Left cardiac atrium (tissue), 4 donors: ENCODE measurements at places on chromosomes 12 and 14. TPM values are rescaled to one million over a fixed set of nuclear protein-coding genes. Genes with fewer than 3 reads are reported as not detected.

DNA sequence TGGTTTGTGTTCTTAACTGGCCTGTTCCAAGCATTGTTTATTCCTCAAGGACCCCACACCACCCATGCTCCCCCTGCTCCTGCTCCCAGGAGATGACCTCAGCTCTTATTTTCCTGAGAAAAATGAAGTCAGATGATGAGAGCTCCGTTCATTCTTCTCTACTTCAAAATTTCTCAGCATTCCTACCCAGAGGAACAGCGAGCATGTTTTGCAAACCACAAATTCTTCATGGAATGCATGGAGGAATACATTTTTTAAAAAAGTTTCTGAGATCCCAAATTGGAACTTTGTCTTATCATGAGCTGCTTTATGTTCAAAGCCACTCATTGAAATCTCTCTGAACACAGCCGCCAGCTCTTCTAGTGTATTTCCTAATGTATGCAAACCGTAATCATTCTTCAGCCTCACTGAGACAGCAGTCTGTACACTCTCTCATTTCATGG, 44.9 kb downstream of the SYNE2 start:
- no peak for DNase-seq

- no peak for DNase-seq
These were observed 65.3 kb downstream of the BLTP3B start for GRCh38 chr12:100077367-100077766.

The CATSPERB gene
- total RNA-seq: 1.8 TPM

The NPC2 gene
- 156 TPM for total RNA-seq

The TRIM9 gene
- 0.24 TPM for total RNA-seq

DNA sequence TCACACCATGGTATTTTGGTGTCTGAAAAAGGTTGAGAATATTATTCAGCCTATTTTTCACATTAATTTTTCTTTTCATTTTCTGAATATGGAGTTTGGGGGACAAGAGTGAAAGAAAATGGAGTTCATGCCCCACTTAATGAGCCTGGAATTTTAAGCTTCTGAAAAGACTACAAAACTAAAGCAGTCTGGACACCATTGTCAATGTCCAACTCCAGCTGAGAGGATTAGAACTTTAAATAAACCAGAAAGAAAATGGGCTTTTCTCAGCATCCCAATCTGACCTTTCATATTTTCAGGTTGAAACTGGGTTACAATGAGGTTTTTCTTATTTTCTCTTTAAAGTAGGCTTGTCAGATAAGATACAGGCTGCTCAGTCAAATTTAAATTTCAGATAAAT, 207.7 kb downstream of the SLC6A15 start:
- DNase-seq: no peak

- DNase-seq: peak; percentile 83
These were observed 36.1 kb upstream of the OR5AU1 start for GRCh38 chr14:21191809-21192446.

- DNase-seq: no peak
These were observed 82.7 kb upstream of the OTX2 start for GRCh38 chr14:56892959-56893358.

The RAN gene
- total RNA-seq: 306 TPM

The ARHGEF40 gene
- 24.9 TPM for total RNA-seq

DNA sequence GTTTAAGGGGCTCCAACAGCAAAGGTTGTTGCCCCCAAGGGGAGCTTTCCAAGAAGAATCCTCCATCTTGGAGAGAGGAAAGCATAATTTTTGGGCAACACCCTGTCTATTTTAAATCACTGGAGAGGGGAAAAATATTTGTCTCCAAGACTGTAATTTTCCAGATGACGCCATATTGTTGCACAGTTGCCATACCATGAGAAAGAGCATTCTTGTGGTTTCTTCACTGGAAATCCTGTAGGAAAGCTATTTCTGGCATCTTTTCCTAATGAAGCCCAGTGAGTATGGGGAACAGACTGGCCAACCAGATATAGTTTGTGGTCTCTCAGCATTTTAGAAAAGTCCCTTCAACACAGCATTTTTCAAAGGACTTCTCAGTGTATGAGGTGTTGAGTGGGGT, 88.1 kb upstream of the MANSC4 start:
- DNase-seq: no peak

The VTI1B gene
- total RNA-seq: 139 TPM

DNA sequence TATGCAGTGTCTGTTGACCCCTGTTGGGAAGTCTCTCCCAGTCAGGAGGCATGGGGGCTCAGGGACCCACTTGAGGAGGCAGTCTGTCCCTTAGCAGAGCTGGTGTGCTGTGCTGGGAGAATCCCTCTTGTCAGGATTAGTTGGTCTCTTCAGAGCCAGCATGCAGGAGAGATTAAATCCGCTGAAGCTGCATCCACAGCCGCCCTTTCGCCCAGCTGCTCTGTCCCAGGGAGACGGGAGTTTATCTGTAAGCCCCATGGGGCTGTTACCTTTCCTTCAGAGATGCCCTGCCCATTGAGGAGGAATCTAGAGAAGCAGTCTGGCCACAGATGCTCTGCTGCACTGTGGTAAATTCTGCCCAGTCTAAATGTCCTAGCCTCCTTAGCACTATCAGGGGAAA, 13.1 kb upstream of the KLRC1 start:
- DNase-seq: no peak

The IGFBP6 gene
- total RNA-seq: 134 TPM

The RNU4-1 gene
- total RNA-seq: 6,779 TPM

- DNase-seq: no peak
These were observed 313.0 kb downstream of the NAV3 start for GRCh38 chr12:78143717-78144116.

DNA sequence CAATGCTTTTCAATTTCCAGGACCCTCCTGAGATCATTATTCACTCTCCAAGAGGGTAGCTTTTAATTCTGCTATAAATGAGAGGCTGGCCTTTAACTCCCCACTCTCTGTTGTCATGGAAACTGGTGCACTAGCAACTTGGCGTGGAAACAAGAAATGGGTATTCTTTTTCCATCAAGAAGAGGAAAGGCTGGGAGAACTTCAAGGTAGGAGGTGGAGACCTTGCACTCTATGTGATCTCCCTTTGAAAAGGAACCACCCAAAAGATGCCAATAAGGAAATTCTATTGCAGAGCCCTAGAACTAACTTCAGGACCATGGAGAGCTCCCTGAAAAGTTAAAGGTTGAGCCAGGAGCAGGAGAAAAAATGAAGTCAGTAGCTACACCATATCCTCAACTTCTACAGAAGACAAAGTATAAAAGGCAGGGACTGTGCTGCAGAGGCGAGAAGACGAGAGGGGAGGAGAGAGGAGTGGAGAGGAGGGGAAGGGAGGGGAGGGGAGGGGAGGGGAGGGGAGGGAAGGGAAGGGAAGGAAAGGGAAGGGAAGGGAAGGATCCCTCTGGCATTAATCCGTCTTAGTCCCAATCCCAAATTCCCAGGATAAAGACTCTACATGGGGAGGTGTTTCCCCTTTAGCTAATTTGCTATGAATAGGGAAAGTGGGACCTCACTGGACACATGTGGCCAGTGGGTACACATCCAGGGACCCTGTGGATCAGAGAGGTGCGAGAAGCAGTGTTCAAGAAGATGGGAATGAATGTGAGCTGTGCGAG, 46.7 kb upstream of the FICD start:
- DNase-seq: no peak

- no peak for DNase-seq
These were observed 502.7 kb downstream of the BCL11B start for GRCh38 chr14:98769326-98769725.

The NGB gene
- total RNA-seq: not detected

DNA sequence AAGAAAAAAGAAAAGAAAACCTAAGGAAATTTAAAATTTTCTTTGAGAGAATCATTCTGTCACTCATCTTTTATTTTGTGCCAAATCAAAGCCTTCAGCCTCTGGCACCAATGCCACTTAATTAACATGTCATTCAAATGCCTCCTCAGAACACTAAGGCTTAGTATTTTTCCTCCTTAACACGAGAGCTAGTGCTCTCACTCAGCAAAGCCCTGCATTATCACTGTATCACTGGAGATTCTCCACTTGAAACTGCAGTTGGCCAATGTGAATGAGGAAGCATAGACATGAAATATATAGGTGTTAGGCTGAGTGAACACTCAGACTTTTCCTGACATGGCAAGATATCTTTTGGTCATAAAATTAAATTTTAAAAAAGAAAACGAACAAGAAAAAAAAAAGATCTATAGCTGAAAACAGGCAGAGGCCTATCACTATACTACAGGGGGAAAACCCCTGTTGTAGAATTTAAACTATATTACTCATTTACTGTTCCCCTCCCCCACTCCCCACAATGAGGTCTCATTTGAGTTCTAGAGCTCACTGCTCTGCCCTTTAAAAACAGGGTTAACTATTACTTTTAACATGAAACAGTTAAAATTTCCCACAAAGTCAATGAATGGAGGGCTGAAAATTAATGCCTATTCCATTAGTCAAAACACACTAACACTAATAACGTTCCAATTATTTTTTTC, 5.1 kb downstream of the MBIP start:
- no peak for DNase-seq

The TRHDE gene
- total RNA-seq: 3.7 TPM

DNA sequence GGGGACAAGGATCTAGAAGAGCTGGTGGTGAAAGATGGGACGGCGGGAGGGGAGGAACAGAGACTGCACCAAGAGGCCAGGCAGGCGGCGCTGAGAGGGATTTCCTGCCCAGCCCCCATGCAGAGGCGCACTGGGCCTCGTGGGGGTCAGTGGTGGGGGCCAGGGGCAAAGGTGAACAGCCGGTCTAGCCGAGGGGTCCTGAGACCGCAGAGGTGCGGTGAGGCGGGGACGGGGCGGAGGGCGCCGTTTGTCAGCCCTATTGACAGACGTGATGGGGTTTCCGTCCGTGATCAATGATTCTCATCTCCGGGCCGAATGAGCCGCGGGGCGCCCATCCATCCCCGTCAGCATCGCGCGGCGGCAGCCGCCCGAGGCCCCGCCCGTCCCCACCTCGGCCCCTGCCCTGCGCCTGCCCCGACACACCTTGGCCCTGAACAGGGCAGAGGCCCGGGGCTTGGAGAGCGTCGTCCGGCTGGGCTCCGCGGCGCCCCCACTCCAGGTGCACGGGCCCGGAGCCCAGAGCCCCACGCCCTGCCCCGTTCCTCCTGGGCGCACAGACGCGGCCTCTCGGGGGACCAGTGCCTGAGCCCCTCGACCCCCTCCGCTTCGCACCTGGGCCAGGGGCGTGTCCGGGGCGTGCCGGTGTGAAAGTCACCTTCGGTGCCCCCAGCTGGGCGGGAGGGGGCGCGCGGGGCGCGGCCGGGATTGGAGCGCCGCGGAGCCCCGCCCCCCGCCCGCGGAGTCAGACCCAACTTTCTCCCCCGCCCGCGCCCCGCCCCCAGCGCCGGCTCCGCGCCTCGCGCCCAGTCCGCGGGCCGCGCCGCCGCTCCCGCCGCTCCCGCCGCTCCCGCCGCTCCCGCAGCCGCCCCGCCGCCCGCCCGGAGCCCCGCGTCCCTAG, at the start of gene NXPH4:
Gene NXPH4 (plus strand): TSS at position 781 of the 898 bp plus-strand sequence. CDS start 176 bp downstream, outside the sequence.
- peak; percentile 59 for DNase-seq

DNA sequence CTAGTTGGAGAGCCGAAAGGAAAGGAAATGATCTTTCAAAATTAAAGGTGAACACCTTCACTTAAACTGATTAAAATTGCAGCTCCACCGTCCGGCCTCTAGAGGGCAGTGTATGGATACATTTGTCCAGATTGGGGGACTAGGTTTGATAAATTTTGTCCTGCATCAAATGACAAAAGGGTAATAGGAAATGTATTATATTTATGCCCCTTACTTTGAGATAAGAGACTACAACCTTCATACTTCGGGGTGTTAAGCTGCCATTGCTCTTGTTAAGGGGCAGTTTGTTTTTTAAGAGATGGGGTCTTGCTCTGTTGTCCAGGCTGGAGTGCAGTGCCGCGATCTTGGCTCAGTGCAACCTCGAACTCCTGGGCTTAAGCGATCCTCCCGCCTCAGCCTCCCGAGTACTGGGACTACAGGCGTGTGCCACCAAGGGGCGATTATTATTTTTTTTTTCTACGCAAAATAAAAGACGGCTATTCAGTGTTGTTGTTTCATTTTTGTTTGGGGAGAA, 818 bp upstream of the SUOX start:
- peak; percentile 34 for DNase-seq

DNA sequence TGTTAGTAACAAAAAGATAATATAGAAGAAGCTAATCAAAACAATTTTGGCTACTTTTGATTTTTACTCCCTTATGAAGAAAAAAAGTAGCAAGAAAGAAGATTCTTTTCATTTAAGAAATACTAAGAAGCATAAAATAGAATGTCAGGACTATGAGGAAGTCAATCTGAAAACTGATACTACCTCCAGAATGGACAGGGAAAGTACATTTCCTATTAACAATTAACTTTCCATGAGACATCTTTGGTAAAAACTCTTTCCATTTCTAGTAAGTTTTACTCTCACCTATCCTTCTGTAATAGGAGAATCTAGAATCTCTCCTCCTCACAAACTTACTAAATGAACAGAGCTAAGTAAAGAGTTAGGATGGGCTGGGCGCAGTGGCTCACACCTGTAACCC, 51.3 kb upstream of the NPFF start:
- DNase-seq: no peak

DNA sequence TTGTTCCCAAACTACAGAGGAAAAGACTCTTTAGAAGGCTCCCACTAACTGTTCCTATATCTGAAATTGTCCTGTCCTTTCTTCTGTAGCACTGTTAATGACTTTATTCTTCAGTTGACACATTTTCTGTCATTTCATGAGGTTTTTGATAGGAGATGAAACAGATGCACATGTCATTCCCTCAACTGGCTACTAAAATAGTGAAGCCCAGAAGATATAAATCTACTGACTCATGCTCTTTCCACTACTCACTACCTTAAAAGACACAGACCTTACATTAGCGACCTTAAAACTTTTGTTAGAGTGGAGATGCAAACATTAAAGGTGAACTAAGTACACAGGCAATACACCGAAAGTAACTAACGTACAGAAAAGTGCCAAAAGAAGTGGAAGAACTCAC, 59.5 kb upstream of the ANKS1B start:
- no peak for DNase-seq

DNA sequence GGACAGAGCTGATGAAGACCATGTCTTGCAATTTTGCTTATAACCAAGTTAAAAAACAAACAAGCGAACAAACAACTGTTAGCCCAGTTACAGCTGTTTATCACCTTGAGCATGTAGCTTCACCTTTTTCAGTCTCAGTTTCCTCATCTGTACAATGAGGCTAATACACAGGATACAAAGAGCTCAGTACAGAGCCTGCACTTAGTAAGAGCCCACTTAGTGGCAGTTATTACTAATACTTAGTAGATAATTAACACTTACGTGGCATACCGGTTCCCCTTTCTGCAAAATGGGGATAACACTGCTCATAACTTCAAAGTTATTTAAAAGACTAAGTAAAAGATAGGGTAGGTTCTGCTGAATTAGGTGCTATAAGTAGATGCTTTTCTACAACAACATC, 228.0 kb downstream of the MON2 start:
- no peak for DNase-seq

GRCh38 chr12:79063258-79063657, 198.7 kb downstream of the SYT1 start:
- DNase-seq: no peak

The RITA1 gene
- 10.8 TPM for total RNA-seq

GRCh38 chr14:91872517-91873470, 5.5 kb upstream of the TC2N start:
- peak; percentile 83 for DNase-seq

- DNase-seq: peak; percentile 33
These were observed 520 bp upstream of the MON2 start for GRCh38 chr12:62466018-62466593.

- DNase-seq: peak; percentile 55
These were observed 101.9 kb upstream of the RTL1 start for GRCh38 chr14:101005447-101005846.
